ENCODE measurements at places on chromosomes 12 and 14. TPM values are rescaled to one million over a fixed set of nuclear protein-coding genes. Genes with fewer than 3 reads are reported as not detected.

GRCh38 chr14:73025544-73025943, 1.4 kb downstream of the ZFYVE1 start:
- DNase-seq: no peak

DNA sequence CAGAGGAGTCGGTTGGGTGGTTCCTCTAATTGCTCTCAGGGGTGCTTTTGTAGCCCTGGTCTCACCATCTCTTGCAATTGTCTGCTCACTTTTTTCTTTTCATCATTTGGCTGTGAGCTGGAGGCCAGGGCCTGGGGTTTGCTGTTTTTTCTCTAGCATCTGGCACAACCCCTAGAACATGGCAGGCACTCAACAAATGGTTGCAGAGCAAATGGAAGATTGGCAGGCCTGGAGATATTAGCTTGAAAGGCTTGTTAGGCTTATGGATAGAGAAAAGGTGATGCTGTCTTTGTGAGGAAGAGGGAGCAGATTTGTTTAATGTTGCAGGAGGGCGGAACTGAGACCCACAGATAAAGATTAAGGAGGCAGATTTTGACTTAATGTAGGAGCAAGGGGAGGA, 47.0 kb downstream of the GALNT8 start:
- no peak for DNase-seq

DNA sequence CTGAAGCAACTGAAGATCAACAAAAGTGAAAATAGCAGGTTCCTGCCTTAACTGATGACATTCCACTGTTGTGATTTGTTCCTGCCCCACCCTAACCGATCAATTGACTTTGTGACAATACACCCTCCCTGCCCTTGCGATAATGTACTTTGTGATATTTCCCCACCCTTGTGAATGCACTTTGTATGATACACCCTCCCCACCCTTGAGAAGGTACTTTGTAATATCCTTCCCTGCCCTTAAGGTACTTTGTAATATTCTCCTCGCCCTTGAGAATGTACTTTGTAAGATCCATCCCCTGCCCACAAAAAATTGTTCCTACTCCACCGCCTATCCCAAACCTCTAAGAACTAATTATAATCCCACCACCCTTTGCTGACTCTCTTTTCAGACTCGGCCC, 41.4 kb downstream of the BCAT1 start:
- DNase-seq: no peak

GRCh38 chr14:64520699-64521098, 16.1 kb downstream of the ZBTB1 start:
- no peak for DNase-seq

GRCh38 chr12:51320695-51321320, 3.2 kb downstream of the BIN2 start:
- no peak for DNase-seq

DNA sequence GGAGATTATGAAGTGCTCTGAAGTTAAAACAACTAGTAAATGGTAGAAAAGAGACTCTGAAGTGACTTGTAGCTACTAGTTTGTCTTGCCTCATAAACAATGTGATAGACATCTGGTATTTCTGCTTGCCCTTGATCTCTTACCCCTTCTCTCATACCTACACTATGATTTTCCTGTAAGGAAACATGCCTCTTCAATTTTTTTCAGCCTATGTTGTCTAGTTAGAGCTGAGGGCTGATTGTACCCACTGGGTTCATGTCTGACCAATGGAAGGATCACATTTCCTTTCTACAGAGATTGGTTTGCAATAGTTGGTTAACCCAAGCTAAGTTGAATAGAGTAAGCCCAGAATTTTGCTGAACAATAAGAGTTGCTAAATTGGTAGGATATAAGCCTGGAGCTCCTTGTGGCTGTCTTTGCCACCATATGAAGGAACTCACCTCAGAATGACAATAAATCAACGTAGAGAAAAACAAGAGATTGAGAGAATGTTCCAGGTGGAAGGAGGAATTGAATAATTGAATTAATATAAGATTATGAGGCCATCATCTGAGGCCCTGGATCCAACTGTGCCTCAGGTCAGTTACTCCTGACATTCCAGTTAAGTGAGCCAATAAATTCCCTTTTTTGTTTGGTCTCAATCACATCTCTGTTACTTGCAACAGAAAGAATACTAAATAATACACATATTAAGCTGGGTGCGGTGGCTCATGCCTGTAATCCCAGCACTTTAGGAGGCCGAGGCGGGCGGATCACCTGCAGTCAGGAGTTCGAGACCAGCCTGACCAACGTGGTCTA, 346.4 kb downstream of the ZFP36L1 start:
- DNase-seq: no peak

DNA sequence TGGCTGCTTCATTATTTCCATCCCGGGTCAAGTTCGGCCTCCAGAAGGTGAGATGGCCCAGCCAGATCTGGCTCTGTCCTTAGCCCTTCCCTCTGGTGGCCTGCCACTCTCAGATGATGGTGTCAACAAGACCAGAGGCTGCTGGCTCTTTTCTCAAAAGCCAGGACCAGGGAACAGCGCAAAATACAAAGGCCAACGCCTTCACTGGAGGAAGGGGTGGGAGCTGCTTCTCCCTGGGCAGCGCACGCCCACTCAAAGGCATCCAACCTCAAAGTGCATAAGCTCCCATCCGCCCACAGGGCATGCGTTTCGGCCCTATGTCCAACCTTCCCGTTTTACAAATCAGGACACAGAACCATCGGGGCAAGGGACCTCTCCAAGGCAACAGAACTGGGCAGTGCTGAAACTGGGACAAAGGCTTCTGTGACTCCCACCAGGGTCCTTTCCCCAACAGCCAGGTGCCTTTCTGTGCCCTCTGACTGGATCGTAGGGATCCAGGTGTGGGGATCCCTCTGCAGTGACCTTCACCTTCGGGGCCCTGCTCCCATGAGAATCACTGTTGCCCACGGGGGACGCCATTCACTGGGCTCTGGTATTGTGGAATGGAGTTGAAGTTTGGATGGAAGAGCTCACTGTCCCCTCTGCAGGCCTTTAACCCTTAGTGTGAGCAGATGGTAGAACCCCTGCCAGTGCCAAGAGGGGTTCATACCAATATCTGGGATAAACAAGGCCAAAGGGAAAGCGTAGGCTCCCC, 76.8 kb downstream of the NINJ2 start:
- DNase-seq: no peak

GRCh38 chr12:75759196-75759595, 247.8 kb upstream of the KRR1 start:
- DNase-seq: no peak

GRCh38 chr12:103128862-103129501, 171.5 kb downstream of the ASCL1 start:
- DNase-seq: no peak

- DNase-seq: no peak
Measured at GRCh38 chr12:120468325-120468820, 1.2 kb downstream of the SRSF9 start.

DNA sequence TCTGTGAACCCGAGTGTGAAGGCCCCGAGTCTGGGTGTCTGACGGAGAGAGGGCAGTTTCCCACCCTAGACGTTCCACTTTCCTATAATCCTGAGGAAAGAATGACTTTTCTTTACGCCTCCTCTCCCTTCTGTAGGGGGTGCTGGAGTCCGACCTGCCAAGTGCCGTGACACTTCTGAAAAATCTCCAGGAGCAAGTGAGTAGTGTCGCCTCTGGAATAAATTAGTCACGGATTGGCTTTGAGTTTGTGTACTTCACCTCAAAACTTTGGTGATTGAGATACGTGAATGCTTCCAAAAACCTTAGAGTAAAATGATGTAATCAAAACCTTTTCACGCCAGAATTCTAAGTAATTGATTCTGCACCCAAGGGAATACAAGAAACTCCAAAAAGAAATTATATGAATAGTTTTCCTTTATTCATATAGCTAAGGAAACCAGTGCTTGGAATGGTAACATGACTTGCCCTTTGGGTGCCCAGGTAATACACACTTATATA, 452 bp downstream of the NGDN start:
- DNase-seq: no peak

DNA sequence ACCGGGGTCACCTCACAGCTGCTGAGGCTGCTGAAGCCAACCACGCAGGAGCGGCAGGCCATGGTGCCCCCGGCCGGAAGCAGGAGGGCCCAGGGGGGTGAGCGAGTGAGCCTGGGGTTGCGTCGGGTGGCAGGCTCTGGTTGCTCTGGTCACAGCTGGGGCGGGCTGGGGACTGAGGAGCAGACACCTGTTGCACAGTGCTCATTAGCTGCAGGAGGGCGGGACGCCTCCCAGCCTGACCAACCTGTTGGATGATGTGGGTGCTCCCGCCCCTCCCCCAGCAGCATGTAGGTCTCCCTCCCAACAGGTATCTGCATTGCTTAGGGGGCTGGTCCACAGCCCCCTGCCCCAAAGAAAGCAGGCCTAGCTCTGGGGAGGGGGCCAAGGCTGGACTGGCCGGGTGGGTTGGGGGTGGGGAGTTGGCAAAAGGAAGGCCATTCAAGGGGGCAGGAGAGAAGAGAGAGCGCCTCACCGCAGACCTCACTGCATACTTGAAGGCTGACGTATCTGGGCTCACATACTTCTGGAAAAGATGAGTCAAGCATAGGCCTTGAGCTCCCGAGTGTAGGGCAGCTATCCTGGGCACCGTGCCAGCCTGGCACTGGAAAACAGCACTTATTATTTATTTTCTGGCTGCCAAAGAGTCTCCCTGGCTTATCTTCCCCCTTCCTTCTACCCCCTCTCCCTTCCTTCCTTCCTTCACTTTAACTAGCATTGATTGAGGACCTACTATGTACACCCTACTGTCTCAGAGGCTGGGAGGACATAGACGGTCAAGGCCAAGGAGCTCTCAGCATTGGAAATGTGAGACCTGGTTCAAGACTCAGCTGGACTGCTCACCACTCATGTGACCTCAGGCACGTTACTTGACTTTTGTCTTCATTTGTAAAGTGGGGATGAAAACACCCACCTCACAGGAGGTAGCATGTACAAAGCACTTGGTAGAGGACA, at the start of gene KRT80:
Gene KRT80 (minus strand): TSS at position 174 of the 951 bp plus-strand sequence. CDS start 112 bp downstream, at position 62.
- DNase-seq: peak; percentile 87

GRCh38 chr12:2138871-2139308, 86.1 kb downstream of the CACNA1C start:
- DNase-seq: peak; percentile 51

- DNase-seq: no peak
Measured at GRCh38 chr14:52044791-52045522, 23.9 kb downstream of the NID2 start.

DNA sequence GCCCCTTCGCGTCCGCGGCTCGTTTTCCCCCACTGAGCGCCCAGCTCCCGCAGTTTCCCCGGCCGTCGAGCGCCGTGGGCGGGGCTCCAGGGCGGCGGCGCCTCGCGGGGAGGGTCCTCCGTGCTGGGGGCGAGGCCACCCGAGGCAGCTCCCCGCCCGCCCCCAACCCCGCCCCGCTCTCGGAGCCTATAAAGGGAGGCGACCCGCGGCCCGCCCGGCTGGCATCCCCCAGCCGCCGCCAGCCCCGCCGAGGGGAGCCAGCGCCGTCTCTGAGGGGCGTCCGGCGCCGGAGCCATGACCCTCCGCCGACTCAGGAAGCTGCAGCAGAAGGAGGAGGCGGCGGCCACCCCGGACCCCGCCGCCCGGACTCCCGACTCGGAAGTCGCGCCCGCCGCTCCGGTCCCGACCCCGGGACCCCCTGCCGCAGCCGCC, at the start of gene TAMALIN:
Gene TAMALIN (plus strand): TSS at position 221 of the 432 bp plus-strand sequence. CDS start 74 bp downstream, at position 295.
- DNase-seq: peak; percentile 86

DNA sequence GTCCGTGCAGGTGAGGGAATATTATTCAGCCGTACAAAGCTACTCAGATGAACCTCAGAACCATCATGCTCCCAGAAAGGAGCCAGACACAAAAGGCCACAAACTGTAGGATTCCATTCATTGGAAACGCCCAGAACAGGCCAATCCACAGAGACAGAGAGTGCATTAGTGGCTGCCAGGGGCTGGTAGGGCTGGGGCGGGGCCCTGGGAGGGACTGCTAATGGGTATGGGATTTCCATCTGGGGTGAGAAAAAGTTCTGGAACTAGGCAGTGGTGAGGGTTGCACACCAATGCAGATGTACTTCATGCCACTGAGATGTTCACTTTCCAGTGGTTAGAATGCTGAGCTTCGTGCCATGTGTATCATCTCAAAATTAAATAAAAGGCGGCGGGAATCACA, 101.1 kb downstream of the RFLNA start:
- DNase-seq: no peak

- no peak for DNase-seq
Measured at GRCh38 chr12:546265-546919, 86.7 kb downstream of the B4GALNT3 start.

- no peak for DNase-seq
Measured at GRCh38 chr12:54725233-54725843, 77.2 kb upstream of the DCD start.

- no peak for DNase-seq
Measured at GRCh38 chr12:94831081-94831751, 172.3 kb downstream of the NDUFA12 start.

- no peak for DNase-seq
Measured at GRCh38 chr12:80353254-80353653, 90.8 kb upstream of the PTPRQ start.

DNA sequence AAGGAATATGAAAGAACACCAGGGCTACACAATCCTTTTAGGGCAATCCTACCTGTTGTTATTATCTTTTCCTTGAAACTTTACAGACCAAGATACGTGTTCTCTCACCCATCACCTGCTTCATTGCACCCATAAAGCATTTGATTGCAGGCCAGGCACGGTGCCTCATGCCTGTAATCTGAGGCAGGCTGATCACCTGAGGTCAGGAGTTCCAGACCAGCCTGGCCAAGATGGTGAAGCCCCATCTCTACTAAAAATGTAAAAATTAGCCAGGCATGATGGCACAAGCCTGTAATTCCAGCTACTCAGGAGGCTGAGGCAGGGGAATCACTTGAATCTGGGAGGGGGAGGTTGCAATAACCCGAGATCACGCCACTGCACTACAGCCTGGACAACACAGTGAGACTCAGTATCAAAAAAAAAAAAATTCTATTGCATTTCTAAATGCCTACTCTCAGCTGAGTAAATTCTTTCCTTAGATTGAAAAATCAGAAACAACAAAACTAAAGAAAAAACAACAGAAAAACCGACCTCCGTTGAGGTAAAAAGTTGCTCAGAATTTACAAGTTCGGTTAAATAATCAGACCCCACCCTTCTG, 183.7 kb upstream of the TMEM132C start:
- no peak for DNase-seq

- DNase-seq: no peak
Measured at GRCh38 chr12:93521225-93522080, 51.0 kb upstream of the SOCS2 start.

DNA sequence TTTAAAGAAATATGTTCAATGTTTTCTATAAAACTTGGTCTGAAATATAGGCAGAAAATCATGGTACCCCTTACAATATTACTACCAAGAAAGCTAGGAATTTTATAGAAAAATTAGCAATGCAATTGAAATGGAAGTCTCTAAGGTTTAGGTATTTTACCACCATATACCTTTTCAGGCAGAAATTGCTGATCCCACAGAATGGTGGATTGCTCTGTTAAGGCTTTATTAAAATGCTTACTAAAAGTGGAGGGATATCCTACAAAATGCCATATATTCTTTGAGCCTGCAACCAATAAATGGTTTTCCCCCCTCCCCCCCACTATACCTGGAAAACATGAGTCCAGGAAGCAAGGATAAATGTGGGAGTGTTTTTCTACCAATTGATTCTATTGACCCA, 718.1 kb upstream of the NOVA1 start:
- no peak for DNase-seq

LRP1 gene
- 103 TPM for total RNA-seq

SLC25A47 gene
- total RNA-seq: not detected

CLEC9A gene
- total RNA-seq: not detected

ADCY4 gene
- 71.9 TPM for total RNA-seq

TNS2 gene
- total RNA-seq: 99.3 TPM

CLEC2A gene
- total RNA-seq: not detected

LRRK2 gene
- total RNA-seq: 7.1 TPM

CD163 gene
- 20.6 TPM for total RNA-seq

OTOGL gene
- 0.51 TPM for total RNA-seq

KLRC1 gene
- 0.16 TPM for total RNA-seq
